IMR-90 (cell line): ENCODE measurements at places on chromosomes 2 and 18.
A peak's percentile ranks its signal among the peaks of the same experiment; 100 is the strongest.

GRCh38 chr2:240383871-240384700 lies 51.4 kb upstream of the GPC1 start:
- DNase-seq, result no peak

GRCh38 chr2:99942561-99943347 lies 199.6 kb downstream of the AFF3 start:
- DNase-seq, result no peak

GRCh38 chr2:55236992-55237543 lies 4.6 kb downstream of the RPS27A start:
- DNase-seq, result no peak

DNA sequence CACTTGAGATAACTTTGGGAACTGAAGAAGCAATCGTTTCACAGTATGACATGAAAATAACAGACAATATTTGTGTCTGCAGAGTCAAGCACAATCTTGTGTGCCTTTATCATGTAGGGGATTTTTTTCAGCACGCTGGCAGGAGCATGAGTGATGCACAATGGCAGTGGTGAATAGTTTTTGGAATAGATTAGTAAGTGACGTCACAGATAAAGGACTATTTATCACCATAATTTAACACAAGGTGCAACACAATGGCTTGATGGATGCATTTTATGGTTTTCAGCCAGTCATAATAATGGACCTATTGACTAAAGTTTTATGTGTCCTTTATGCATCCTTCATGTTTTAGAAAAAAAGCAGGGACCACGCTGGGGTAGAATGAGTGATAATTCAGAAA lies 559.8 kb upstream of the FANCL start:
- DNase-seq, result no peak

DNA sequence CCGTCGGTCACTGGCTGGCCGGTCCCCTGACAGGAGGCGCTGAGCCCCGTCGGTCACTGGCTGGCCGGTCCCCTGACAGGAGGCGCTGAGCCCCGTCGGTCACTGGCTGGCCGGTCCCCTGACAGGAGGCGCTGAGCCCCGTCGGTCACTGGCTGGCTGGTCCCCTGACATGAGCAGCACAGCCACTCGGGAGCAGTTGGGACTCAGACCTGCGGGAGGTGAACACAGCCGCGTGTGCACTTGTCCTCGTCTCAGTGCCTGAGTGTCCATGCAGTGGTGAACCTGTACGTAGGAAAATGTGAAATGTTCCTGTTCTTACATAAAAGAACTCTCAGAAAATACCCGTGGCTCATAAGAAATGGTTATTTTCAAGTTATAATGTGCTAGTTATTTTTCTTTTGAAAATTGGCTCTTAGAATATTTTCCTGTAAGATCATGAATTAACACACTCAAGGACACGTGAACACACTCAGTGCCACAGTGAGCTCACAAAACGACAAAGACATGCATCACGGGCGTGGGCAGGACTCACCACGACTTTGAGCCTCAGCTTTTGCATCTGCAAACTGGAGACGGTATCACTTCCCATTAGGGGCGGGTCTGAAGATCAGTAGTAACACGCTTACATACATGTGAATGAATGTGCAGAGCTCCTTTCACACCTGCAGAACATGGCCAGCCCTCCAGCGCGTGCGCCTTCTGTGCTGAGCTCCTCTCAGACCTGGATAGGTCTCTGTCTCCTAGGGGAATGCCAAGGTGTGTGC lies 21.1 kb upstream of the NFATC1 start:
- no peak for DNase-seq

DNA sequence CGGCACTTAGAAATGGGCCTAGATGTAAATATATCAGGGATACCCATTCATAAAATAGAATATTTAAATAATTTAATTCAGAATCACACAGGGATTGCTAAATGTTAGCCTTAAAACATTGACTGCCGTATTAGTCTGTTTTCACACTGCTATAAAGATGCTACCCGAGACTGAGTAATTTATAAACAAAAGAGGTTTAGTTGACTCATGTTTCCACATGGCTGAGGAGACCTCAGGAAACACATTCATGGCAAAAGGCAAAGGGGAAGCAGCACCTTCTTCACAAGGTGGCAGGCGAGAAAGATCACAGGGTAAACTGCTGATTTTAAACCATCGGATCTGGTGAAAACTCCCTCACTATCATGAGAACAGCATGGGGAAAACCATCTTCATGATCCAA lies 223.6 kb upstream of the GULP1 start:
- DNase-seq, result peak; percentile 44

GRCh38 chr2:10716581-10716980 lies 4.8 kb upstream of the ATP6V1C2 start:
- no peak for DNase-seq

GRCh38 chr2:144583741-144584453 lies 64.0 kb upstream of the ZEB2 start:
- DNase-seq, result peak; percentile 90

GRCh38 chr2:72681016-72681995 lies 144.5 kb downstream of the EXOC6B start:
- peak; percentile 12 for DNase-seq

GRCh38 chr2:72988041-72988440 lies 70.7 kb downstream of the EMX1 start:
- no peak for DNase-seq

GRCh38 chr18:24231773-24232735 lies 93.2 kb downstream of the CABYR start:
- peak; percentile 37 for DNase-seq

GRCh38 chr2:24418166-24418841 lies 58.0 kb upstream of the ITSN2 start:
- DNase-seq, result no peak

- DNase-seq, result no peak
These were observed 139.1 kb downstream of the NXPH2 start for GRCh38 chr2:138640921-138641676.

- peak; percentile 55 for DNase-seq
These were observed 96.9 kb upstream of the ZNF397 start for GRCh38 chr18:35143622-35144596.

- peak; percentile 90 for DNase-seq
These were observed 40.0 kb downstream of the BCL2L11 start for GRCh38 chr2:111160758-111161157.

DNA sequence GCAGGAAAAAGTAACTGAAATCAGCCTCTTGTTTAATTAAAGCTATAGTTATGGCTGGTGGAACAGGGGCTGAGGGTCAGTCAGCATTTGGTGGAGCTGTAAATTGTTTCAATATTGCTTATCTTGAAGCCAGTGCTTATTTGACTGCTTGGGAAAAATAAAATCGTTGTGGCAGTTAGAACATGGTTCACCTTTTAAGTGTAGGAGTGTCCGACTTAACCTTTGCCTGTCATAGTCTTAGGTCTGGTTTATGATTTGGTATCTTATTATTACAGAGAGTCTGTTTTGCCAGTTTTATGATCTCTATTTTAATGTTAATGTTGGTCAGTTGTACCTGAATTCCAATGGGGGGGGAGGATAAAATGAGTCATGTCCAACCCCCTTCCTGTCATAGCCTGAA lies 27.2 kb upstream of the NOL4 start:
- no peak for DNase-seq

DNA sequence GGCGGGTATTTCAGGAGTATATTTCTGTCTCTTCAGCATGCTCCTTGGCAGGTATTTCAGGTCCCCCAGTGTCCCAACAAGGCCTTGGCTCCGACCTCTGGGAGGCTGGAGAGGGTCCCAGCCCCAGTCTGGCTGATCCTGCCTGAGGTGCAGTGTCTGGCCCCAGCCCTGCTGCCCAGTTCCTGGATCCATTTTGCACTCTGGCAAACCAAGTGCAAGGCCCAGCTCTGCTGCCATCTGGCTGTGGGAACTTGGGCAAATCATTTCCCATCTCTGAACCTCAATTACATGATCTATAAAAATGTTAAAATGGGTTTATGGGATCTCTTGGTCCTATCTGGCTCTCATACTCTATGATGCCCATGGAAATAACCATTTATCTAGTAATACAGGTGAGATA lies 63.6 kb downstream of the ZBTB7C start:
- peak; percentile 4 for DNase-seq

DNA sequence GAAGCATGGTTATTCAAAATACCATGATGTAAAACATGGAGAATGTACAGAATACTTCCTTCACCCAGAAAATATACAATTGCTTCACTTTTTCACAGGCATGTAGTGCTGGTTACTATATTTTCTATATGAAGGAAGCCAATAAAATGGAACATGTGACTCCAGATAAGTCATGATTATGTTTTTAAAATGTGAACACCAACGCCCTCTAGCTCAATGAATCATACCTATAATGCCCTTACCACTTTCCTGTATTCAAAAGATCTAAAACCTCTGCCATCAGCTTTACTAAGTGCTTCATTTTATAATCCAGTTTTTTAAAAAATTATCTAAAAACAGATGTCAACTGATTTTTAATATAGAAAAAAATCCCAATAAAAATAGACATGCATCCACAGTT lies 59.9 kb downstream of the SMAD2 start:
- DNase-seq, result no peak

DNA sequence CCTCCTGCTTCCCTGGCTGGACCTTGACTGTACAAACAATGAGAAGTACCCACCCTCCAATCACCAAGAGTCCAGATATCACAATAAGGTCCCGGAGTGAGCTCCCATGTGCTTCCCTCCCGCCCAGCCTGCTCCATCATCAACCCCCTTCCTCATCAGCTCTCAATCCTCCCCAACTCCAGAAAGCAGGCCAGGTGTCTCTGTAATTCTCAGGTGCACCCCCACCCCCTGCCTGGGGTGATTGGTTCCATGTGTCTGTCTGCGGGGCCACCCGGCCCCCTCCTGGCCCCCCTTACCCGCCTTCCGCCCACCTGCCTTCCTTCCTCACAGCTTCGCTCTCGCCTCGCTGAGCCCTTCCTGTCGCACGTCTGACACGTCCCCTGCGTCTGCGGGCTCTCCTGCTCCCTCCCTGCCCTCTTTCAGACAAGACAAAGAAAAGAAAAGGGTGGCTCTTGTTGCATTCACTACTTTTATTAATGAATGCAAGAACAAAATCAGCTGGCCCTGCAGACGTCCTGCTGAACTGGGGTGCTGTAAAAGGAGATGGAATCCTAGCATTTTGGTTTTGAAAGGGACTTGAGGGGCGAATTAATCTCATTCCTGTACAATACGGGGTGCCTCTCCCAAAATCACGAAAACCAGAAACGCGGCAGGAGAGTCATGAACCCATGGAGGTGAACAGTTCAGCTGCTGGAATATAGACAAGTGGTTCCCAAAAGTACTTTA lies 26.5 kb upstream of the IGFBP2 start:
- no peak for DNase-seq

- peak; percentile 89 for DNase-seq
These were observed 77.2 kb upstream of the NFU1 start for GRCh38 chr2:69514406-69514805.

GRCh38 chr2:158616480-158617000 lies 159.8 kb downstream of the PKP4 start:
- no peak for DNase-seq

- no peak for DNase-seq
These were observed 117.4 kb upstream of the ID2 start for GRCh38 chr2:8564475-8564874.

DNA sequence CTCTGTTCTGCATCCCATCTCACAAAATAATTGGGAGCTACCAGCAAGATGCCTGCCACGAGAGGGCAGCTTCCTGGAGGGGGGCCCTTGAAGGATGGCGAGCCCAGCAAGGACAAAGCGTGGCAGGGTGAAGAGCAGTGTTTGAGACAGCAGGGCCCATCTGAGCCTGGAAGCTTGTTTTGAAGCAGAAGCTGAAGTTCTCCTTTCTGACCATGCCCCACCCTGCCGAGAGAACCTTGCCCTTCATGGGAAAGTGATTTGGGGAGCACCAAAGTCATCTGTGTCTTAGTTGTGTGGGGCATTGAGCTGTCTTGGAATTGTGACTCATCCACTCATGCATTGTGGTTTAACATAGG lies 216.3 kb downstream of the BCL11A start:
- DNase-seq, result no peak

- DNase-seq, result no peak
These were observed 130.5 kb downstream of the LPIN1 start for GRCh38 chr2:11876889-11877288.

- no peak for DNase-seq
These were observed 346.0 kb downstream of the CYRIA start for GRCh38 chr2:16319551-16320121.

GRCh38 chr18:54130177-54130576 lies 94.3 kb downstream of the MBD2 start:
- peak; percentile 10 for DNase-seq

GRCh38 chr2:212052412-212053159 lies 486.0 kb downstream of the ERBB4 start:
- DNase-seq, result peak; percentile 94

DNA sequence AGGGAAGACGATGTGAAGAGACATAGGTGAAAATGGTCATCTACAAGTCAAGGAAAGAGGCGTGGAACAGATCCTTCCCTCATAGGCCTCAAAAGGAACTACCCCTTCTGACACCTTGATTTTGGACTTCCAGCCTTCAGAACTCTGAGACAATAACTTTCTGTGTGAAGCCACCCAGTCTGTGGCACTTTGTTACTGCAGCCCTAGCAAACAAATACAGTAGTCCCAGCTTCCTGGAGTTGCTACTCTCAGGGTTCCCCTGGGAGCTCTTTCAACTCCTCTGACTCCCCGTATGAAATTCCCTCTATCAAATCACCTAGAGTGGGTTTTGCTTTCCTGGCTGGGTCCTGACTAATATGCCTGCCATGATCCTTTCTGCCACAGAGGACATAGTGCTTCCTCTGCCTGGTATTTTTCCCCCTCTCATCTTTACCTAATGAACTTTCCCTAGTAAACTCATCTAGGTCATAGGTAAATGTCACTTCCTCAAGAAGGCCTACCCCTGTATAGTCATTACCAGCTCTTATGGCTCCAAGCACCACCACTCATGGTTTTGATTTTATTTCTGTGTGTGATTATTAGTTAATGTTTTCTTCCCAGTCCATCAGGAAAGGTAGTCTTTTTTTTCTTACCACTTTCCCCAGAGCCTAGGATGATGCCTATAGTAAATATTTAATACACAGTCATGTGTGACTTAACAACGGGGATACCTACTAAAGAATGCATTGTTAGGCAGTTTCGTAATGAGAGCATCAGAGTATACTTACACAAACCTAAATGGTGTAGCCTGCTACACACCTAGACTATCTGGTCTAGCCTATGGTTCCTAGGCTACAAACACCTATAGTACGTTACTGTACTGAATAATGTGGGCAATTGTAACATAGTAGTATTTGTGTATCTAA lies 111.5 kb upstream of the LGALSL start:
- DNase-seq, result no peak

DNA sequence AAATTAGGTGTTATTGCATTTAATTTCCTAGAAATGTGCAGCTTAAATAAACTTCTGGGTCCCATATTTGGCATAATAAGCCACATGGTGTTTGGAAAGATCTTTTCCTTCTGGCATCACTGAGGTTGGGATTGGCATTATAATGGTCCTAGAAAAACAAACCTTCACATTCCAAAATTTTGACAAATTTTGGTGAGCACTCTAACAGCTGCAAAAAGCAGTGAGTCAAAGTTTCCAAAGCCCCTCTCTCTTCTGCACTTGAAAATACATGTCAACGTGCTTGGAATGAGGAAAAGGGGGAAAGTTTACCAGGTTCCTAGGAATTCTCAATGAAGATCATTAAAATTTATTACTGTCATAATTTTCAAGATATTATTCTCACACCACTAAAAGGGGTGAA lies 77.8 kb upstream of the STK17B start:
- DNase-seq, result peak; percentile 86

- no peak for DNase-seq
These were observed 20.1 kb upstream of the RMDN2 start for GRCh38 chr2:37904993-37905392.

- DNase-seq, result no peak
These were observed 54.5 kb downstream of the RAPH1 start for GRCh38 chr2:203480623-203481022.
